Prostate gland (tissue), 2 donors: ENCODE measurements at places on chromosomes 11 and 22. TPM values are rescaled to one million over a fixed set of nuclear protein-coding genes. Genes with fewer than 3 reads are reported as not detected.

GRCh38 chr11:113497066-113497910 is 22.1 kb upstream of the DRD2 start:
- DNase-seq, result no peak

IGLL1 gene
- total RNA-seq, result 0.85 TPM

- DNase-seq, result peak; percentile 19
Observed at GRCh38 chr22:44782363-44782963, 30.1 kb downstream of the ARHGAP8 start.

OR51V1 gene
- not detected for total RNA-seq

DNA sequence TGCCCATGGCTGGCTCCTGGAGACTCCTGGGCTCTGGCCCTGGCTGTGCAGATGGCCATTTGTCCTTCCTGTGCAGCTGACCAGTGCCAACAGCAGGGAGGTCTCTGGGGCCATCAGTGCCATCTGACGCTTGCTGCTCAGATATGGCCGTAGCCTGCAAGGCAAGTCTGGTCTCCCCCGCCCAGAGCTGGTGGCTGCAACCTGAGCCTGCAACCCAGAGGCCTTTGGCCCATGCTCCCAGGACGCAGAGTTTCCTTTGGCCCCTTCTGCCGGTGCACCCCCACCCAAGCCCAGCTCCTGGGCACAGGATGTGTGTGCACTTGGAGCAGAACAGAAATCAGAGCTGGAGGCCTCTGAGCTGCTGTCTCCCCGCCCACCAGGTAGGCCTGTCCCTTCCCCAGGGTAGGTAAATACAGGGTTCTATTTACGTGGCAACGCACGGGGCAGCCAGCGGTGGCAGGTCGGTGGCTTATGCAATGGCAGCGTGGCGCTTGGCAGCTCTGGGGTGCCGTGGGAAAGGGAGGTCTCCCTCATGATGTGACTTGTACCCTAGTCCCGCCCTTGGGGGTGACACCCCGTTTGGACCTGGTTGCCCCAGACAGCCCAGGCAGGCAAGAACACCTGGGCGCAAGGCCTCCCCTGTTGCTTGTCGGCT is 21.0 kb upstream of the MYEOV start:
- DNase-seq, result peak; percentile 51

- DNase-seq, result no peak
Observed at GRCh38 chr11:134742224-134742612, 330.2 kb upstream of the B3GAT1 start.

SLC6A5 gene
- total RNA-seq, result not detected

- no peak for DNase-seq
Observed at GRCh38 chr22:45164270-45165088, 754 bp downstream of the NUP50 start.

OR8G5 gene
- total RNA-seq, result not detected

DNA sequence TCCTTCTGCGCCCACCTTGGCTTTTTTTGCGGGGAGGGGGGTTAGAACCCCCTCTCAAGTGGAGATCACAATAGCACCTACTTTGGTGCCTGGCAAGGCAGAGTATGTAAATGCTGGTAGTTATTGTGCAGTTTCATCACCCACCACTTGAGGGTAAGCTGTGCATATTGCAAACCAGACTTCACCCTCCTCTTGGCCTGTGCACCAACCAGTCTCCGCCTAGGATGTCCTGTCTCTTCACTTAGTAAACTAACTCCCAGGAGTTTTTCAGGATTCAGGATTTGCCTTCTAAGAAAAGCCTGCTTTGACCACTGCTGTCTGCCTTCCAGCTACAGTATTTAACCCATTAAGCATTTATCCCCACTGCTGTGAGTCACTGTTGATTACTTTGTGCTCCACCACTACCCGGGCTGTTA is 2.0 kb upstream of the UBXN1 start:
- peak; percentile 48 for DNase-seq

- DNase-seq, result peak; percentile 56
Observed at GRCh38 chr22:50469377-50470305, 5.2 kb downstream of the SBF1 start.

GRCh38 chr11:111456859-111457730 is 55.1 kb downstream of the BTG4 start:
- DNase-seq, result no peak

DNA sequence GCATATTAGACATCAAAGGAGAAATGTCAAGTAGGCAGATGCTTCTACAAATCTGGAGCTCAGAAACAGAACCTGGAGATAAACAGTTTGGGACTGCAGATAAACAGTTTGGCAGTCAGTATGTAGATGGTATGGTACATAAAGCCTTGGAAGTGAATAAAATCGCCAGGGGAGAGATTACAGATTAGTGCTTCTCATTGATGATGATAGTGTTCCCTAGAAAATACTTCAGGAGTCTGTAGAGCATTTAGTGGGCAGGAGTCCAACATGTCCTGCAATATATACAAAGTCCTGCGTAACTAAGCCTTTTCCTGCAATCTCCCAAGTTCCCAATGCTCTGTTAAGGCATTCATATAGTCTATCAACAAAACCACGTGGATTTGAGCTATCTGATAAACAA is 35.2 kb downstream of the NARS2 start:
- DNase-seq, result no peak

SCT gene
- total RNA-seq, result not detected

ADM2 gene
- 7.3 TPM for total RNA-seq

KRTAP5-8 gene
- total RNA-seq, result 2.8 TPM
